Effector memory CD4-positive, alpha-beta T cell (primary cell): ENCODE measurements at places on chromosomes 1 and 21.

GRCh38 chr1:157110003-157110402, 10.4 kb upstream of the ETV3L start:
- DNase-seq: no peak

DNA sequence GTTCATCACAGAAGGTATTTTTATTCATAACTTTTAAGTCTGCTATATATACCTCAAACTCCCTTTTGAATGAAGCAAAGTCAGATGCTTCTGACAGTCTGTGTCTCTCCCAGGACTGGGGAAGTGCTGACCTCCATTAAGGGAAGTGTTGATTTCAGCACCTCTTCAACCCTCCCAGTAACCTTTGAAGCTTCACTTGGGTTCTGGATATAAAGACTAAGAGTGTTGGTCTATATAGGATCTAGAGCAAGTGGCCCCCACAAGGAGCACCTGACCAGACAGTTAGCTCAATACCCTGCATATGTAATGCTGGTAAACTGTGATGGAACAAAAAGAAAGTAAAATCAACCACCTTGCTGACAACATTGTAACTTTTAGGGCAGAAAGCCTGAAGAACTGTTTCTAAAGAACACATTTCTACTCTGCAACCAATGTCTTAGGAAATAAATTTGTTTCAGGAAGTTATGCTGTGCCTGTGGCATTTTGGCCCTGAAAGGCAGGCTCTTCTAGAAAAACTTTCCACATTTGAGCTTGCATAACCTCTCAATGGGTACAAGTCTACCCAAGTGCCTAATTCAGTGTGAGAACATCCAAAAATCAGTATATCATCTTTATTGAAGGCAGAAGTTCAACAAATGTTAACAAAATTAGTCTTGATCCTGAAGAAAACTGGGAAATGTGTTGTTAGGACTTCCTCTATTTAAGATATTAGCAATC, 865 bp upstream of the PTPN22 start:
- DNase-seq: no peak

GRCh38 chr21:33554982-33555344, 12.1 kb downstream of the SON start:
- no peak for DNase-seq

GRCh38 chr1:111903871-111904449, 85.5 kb downstream of the KCND3 start:
- no peak for DNase-seq

- no peak for DNase-seq
These were observed 692.7 kb downstream of the LTN1 start for GRCh38 chr21:28299946-28300345.

- no peak for DNase-seq
These were observed 194.8 kb upstream of the HMCN1 start for GRCh38 chr1:185539277-185539943.

DNA sequence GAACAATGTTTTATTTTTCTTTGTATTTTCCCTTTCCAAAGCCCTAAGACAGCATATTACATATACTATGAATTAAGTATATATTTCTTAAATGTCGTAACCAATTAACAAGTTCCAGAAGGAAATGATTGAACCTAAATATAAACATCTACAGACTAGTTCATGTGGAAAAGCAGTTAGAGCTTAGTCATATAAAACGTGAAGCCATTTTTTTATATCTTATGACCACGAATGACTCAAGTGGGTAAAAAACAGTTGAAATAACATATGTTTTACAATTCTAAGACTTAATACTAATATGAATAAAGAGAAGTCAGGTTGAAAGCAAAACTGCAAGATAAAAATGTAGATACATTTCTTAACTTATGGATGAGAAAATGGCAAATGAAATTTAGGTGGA, 307.3 kb downstream of the BRINP3 start:
- no peak for DNase-seq

- no peak for DNase-seq
These were observed 5.8 kb upstream of the AHDC1 start for GRCh38 chr1:27609618-27610240.

DNA sequence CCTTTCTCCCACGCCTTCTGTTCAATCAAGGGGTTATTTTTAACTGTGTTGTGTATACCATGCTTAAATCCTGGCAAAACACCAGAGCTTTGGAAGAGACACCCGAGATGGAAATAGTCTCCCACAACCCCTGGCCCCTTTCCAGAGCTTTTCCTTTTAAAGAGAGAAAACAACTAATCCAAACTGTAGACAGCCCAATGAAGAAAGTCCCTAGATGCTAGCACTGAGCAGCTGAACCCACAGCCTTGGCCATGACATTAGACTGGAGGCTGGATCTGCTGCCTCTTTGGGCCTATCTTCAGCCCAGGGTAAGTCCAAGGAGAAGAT, 64.9 kb upstream of the ARTN start:
- DNase-seq: no peak

GRCh38 chr1:67753776-67754525, 69.0 kb downstream of the GADD45A start:
- DNase-seq: no peak

DNA sequence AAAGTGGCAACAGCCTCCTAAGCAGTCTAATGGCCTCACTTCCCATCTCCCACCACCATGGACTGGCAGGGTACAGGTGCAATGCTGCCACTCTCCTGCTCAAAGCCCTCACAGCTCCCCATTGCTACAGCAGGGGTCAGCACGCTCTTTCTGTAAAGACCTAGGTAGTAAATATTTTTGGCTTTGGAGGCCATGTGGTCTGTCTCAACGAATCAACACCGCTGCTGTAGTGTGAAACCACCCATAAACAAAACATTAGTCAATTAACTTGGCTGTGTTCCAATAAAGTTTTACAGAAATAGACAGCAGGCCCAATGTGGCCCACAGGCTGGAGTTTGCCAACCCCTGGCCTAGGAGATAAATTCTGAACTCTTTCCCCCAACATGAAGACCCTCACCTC, 44.6 kb upstream of the TMEM125 start:
- DNase-seq: no peak

GRCh38 chr21:32921632-32922230, 104.0 kb upstream of the OLIG2 start:
- DNase-seq: no peak

DNA sequence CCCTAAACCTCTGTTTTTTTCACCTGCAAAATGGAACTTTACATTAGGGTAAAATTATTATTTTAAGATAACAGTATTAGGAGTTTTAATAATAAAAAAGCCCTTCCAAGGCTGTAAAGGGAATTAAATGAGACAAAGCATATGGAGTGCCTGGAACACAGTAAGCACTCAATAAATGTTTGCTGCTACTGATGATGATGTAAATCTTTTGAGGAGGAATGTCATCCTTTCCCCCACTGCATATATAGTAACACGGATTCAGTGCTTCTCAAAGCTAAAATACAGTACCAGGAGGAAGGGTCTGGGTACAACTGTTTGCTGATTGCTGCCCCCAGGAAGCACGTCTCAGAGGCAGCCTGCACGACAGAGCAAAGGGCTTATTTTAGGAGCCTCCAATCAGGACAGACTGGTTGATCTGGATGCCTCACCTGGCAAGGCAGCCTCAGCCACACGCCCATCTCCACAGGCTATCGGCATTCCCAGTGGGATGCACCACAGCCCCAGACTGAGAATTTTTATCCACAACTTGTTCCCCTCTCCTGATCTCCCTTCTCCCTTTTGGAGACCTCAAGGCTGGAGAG, 64.4 kb downstream of the GADD45A start:
- no peak for DNase-seq

DNA sequence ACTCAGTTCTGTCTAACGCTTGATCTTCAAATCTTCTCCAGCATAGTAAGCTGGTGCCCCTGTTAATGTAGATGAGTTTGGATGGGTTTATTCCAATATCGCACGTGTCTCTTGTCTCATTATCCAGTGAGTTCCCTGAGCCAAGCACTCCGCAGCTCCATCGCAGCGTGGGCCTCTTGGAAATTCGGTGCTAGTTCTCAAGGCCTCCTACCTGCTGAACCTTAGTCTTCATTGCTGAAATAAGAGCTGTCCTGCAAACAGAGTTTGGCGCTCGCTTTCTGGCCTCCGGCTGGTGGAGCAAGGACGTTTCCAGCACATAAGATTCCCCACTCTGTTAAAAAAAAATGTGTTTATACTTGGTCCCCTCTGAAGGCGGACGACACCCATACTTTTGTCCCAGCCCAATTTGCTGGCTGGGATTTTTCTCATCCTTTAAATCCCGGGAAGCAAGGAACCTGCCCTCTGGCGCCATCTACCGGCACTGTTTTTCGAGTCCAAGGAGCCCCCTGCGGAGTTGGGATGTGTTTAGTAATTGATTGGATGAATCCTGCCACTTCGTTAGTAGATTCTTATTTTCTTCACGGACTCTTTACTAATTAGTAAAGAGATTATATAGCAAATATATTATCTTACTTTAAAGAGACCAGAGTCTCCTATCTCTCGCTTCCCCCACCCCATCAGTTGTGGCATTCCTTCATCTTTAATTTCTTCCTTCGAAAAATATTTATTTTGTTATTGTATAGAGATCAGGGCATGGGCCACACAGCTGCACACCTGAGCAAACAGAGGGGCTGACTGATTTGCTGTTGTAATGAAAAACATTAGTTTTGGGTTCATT, 14.7 kb downstream of the JUN start:
- peak; percentile 14 for DNase-seq

DNA sequence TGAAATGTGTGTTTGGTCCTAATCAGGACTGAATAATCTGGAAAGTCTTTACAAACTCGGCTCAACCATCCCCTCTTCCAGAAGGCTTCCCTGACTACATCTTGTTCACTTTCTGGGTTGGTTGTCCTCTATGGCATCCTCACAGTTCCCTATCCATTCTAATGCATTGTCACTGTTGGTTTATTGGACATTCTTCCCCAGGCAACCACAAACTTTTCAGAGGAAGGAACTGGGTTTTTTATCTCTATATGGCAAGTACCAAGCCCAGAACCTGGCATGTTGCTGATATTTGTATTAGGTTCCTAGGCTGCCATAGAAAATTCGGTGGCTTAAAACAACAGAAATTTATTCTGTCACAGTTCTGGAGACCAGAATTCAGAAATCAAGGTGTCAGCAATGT, 363.5 kb upstream of the ST6GALNAC5 start:
- DNase-seq: no peak

- DNase-seq: no peak
These were observed 25.1 kb downstream of the USP24 start for GRCh38 chr1:55190109-55190508.

GRCh38 chr21:44613386-44614155, 1.7 kb downstream of the KRTAP10-8 start:
- DNase-seq: no peak

DNA sequence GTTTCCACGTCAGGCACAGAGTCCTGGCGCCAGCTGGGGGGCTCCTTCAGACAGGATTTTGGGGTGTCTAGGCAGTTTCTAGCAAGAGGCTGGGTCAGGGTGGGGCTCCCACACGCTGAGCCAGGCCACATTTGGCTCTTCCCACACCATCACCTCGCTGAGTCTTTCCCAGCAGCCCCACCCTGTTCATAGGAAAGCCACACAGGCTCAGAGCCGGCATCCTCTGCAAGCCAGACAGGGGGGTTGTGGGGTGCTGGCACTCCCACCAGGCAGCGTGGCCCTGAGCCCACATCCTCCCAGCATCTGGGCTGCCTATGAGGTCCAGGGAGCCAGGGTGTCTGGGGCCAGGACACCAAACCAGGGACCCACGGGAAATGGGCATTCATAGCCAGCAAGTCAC, 2.8 kb upstream of the GPR153 start:
- no peak for DNase-seq

- DNase-seq: no peak
These were observed 5.7 kb downstream of the ACAP3 start for GRCh38 chr1:1302006-1302430.

- no peak for DNase-seq
These were observed 187.8 kb upstream of the HP1BP3 start for GRCh38 chr1:20974951-20975350.

GRCh38 chr1:116466810-116467557, 93.9 kb downstream of the ATP1A1 start:
- no peak for DNase-seq

DNA sequence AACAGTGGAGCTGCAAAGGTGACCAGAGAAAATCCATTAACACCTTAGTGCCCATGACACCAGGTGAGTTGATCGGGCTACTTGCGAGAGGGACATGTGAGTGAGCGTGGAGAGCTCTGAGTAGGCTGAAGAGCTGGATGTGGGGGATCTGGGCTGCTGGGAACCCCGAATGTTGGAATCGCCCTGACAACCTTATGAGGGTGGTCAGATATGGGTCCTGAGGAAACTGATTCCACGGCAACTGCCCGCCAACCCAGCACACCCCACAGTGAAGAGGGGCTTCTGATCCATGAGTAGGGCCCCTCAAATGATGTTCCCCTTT, 705 bp upstream of the QSOX1 start:
- DNase-seq: no peak

- DNase-seq: no peak
These were observed 2.3 kb upstream of the NENF start for GRCh38 chr1:212430416-212430815.

GRCh38 chr1:192793983-192794767, 14.7 kb upstream of the RGS2 start:
- DNase-seq: no peak

DNA sequence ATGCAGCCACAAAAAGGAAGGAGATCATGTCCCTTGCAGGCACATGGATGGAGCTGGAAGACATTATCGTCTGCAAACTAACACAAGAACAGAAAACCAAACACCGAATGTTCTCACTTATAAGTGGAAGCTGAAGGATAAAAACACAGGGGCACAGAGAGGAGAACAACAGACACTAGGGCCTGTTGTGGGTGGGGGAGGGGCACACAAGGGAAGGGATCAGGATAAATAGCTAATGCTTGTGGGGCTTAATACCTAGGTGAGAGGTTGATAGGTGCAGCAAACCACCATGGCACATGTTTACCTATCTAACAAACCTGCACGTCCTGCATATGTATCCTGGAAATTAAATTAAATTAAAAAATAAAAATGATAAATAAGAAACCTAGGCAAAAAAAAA, 969.9 kb downstream of the TTLL7 start:
- DNase-seq: no peak

DNA sequence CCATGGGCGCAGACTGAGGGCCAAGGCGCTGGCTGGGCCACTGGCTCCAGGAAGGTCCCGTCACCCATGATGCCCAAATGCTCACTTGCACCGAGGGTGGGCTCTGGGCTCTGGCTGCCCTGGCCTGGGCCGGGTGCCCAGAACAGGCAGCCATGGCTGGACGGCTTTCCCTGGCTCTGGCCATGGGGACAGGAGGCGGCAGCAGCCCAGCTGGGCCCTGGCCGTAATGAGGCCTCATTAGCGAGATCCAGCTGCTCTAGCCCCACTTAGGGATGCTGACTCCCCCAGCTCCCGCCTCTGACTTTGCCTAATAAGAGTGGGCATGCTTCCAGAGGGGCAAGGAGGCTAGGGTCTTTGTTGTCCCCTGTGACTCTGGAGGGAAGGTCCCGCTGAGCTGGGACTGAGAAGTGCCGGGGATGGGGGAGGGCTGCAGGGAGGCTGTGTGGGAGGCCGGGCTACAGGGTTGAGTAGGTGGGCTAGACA, 11.8 kb downstream of the SLC6A9 start:
- no peak for DNase-seq
